Stimulated activated CD4-positive, alpha-beta T cell treated with anti-CD3 and anti-CD28 coated beads, TNF-alpha, amount 100 ng/mL, for 24 hours (primary cell): ENCODE measurements at places on chromosomes 1 and 21.

DNA sequence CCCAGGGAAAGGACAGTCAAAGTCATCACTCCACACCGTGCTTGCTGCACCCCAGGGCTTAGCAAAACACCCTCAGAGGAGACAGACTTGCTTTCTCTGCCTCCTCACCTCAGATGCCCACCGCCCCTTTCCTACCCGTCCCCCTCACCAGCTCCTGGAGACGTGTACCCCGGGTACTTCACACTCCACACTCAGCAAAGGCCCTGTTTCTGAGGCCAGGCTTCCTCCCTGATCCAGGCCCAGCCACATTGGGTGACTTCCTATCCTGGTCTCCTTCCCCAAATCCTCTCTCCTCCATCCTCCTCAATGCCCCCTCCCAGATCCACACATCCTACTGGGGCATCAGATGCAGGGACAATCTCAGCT lies 116.7 kb downstream of the DMRTB1 start:
- no peak for DNase-seq

DNA sequence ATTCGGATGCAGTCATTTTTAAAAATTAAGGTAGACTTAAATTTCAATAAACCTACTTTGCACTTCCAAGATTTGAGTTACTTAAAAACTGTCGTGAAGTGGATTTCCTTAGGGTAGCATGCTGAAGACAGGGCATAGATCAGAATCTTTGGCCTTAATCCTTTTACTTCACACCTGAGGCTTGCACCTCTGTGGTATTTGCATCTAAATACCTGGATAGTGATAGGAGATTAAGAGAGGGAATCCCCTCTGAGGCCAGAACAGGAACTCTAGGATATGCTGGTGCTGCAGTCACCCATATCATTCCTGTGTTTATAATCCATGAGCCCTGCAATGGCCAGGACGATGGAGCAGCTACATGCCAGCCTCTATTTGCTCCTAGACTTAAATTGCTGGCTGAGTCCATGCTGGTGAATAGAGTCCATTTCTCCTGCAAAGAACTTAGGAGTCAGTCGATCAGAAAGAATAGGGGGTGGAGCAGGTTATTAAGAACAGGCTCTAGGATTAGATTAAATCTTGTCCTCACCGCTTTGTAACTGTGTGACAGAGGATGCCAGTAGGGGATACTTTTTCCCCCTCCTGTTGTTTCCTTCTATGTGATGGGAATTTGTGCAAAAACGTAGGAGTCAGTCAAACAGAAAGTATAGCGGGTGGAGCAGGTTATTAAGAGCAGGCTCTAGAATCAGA lies 333.6 kb downstream of the DUSP10 start:
- DNase-seq: no peak

DNA sequence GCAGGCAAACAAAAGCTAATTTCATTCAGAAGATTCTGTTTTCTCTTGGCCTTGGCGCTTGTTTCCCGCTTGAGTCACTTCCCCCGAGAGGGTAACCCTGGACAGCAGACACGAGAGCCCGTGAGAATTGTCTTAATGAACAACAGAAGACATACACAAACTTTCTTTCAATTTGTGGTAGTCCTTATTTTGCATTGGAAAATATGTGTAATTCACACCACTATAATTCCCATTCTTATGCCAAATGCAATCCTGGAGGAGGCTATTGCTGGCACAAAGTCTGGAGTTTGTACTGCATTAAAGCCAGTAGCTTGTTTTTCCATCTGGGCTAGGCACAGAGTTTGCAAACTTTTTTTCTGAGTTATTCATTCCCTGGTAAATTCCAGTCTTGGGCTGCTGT lies 109.8 kb upstream of the IVNS1ABP start:
- no peak for DNase-seq

GRCh38 chr1:11678442-11678841 lies 2.5 kb downstream of the MAD2L2 start:
- no peak for DNase-seq

- DNase-seq: no peak
These were observed 16.0 kb downstream of the CYYR1 start for GRCh38 chr21:26557106-26557505.
